ENCODE measurements at places on chromosomes 4 and X.

- no peak for DNase-seq
Measured at GRCh38 chr4:6695660-6696610, 2.3 kb downstream of the S100P start.

DNA sequence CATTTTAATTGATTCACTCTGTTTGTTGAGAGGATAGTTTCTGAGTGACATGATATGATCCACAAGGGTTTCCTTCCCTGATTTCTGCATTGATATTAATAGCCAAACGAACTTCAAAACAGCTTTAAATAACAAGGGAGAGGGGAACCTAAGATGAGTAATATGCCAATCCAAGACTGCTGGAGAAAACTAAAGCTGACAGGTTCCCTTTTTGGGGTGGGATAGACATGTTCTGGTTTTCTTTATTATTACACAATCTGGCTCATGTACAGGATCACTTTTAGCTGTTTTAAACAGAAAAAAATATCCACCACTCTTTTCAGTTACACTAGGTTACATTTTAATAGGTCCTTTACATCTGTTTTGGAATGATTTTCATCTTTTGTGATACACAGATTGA is 182.2 kb downstream of the AR start:
- DNase-seq = no peak

DNA sequence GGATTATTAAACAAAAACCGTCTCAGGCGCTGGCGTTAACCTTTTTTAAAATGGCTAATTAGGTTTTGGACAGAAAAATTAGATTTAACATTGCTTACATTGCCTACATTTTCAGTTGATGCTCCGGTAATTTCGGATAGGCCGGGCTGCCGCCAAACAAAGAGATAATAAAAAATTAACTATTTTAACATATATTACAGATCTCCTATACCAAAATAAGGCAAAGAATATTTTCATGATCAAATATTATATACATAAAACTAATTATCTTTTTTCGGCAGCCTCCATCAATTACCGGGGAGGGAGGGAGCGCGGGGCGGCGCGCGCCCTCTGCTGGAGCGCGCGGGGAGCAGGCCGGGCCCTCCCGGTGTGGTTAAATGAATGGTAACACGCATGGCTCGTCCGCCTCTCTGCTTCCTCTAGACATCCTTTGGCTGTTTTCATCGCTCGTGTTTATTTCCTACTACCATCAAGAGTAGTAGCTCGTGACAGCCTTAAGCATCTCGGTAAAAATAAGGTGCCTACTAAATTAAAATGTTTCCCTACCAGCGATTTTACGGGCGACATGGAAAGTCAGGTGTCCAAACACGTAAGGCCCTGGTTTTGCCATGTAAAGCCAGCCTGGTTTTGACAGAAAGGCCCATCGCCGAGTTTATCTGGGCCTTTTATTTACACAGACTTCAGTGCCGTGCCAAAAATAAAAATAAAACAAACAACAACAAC is 52.4 kb upstream of the TMEM33 start:
- peak; percentile 20 for DNase-seq

- DNase-seq = no peak
Measured at GRCh38 chr4:79739912-79740311, 331.9 kb upstream of the GK2 start.

- no peak for DNase-seq
Measured at GRCh38 chr4:155617296-155617695, 49.4 kb upstream of the GUCY1A1 start.

GRCh38 chrX:13808293-13808692 is 8.6 kb downstream of the GPM6B start:
- DNase-seq = no peak

DNA sequence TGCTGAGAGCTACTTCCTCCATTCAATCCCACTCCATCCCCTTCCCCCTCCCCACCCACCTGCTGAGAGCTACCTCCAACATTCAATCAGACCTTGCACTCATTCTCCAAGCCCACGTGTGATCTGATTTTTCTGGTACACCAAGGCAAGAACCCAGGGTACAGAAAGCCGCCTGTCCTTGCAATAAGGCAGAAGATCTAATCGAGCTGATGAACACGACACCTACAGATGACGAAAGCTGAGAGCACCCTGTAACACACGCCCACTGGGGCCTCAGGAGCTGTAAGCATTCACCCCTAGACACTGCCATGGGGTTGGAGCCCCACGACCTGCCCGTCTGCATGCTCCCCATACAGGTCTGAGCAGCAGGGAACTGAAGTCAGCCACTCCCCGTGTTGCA is 58.3 kb downstream of the TRIML1 start:
- DNase-seq = no peak

DNA sequence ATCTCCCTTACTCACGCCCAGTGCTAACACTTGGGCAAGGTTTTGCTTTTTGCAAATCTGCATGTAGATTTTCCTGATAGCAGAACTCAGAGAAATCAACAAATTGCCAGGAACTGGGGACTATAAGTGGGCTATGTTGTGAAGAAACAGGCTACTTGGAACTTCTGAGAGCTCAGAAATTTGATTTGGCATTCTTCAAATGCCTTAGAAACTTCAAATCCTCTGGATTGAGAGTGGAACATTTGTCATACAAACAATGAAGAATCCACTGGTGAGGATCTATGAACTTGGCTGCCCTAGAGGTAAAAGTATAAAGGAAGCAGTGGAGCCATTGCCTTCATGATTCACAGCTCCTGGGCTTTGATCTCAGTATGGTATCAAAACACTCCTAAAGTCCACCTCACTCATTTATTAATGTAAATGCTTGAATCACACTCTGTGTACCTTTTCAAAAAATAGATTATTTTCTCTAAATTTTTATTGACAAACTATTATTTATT is 126.0 kb downstream of the GLRA3 start:
- DNase-seq = no peak
